ENCODE measurements at places on chromosomes 2 and 18.
A peak's percentile ranks its signal among the peaks of the same experiment; 100 is the strongest.

- no peak for DNase-seq
Measured at GRCh38 chr2:222869252-222869560, 8.4 kb downstream of the ACSL3 start.

DNA sequence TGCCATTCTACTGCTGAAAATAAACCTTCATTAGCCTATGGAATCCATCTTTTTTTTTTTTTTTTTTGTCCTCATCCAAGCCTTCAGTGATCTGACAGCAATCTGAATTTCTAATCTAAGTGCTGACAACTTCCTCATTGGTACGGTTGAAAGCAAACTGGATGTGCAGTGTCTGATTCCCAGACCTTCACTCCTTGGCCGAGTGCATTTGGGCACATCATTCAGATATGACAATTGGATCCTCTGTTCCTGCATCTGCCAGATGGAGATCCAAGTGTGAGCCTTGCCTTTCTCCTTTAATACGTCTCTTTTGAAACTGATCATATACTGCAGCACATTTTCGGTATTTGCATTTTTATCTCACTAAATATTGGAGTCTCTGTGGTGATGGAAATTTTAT is 713.1 kb downstream of the DCDC2C start:
- DNase-seq, result no peak

DNA sequence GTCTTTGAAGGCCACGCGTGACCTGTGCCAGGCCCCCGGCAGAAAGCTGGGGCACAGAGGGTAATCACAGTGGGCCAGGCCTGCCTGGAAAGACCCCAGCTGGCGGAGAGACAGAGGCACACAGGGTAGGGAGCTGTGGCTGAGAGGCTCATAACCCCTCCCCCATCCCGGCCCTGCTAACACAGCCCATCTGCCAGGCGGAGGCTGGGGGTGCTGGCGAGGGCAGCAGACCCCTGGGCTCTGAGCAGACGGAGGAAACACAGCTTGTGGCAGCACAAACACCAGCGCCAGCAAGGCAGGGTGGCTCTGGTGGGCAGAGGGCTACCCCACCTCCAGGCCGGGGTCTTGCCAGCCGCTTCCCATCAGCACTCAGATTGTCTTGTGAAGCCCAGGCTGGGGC is 19.0 kb downstream of the HS6ST1 start:
- no peak for DNase-seq

DNA sequence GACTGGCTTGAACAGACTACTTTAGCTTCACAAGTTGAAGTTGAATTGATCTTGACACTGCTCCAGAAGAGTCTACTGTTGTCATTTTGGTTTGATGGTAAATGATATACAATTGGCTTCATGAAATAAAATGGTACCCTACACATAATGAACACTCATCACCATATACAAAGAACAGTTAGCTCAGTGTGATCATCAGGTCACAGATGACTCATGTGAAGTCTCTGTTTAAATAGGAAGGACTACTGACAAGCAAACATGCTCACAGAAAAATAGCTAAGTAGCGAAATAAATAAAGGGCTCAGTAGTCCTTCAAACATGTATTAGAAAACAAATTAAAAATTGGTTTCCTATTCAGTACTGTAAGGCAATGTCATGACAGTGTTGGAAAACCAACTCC is 96.2 kb downstream of the MEIS1 start:
- no peak for DNase-seq

DNA sequence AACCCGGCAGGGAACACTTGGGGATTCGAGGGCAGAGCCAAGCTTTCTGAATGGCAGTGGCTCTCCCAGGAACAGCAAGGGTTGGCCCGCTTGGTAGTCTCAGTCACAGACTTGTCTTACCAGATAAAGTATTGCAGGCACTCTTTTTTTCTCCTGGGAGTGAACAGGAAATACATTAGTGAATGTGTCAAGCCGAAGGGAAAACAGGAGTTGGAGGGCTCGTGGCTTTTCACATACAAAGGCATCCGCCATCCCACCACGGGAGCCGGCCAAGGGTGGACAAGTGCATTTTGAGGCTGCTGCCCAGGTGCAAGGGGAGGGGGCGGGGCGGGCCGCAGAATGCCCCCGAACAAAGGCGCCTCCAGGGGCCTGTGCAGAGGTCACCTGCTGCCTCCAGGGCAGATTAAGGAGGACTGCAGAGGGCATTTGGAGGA is 163.3 kb upstream of the SIX3 start:
- DNase-seq, result no peak

- DNase-seq, result peak; percentile 67
Measured at GRCh38 chr2:96801005-96801785, 14.9 kb upstream of the CNNM3 start.

- peak; percentile 12 for DNase-seq
Measured at GRCh38 chr18:36298126-36298741, 721 bp downstream of the FHOD3 start.

- DNase-seq, result no peak
Measured at GRCh38 chr2:33796511-33796910, 197.4 kb upstream of the FAM98A start.
